GM03348 (cell line): ENCODE measurements at places on chromosomes 12 and 14.

DNA sequence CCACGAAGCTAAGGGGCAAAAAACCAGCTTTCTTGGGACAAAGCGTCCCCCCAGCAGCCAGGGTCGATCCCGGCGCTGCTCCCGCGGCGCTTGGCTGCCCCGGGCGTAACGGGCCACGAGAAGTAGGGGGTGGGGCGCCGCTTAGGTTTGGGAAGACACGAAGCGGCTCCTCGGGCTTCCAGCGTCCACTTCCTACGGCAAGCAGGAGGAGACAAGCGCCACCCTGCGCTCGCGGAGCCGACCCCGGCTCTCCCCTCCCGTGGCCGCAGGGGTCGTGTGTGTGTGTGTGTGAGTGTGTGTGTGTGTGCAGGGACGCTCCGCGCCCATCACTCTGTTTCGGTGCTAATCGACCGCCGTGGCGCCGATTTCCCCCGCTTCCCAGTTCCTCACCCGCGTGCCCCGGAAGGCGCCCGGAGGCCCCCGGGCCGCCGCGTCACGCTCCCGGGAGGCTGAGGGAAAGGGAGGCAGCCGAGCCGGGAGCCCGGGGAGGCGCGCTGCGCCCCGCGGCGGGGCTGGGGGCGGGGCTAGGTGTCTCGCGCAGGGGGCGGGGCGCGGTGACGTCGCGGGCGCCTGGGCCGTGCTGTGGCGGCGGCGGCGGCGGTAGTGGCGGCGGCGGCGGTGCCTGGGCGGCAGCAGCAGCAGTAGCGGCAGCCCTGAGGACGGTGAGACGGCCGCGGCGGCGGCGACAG, at the start of gene ERC1:
ERC1 (plus strand) TSS at position 563 of the 689 bp plus-strand sequence. CDS start 36,681 bp downstream, outside the sequence.
- peak; percentile 98 for DNase-seq

- no peak for DNase-seq
Observed at GRCh38 chr14:93051600-93052546, 63.9 kb downstream of the ITPK1 start.

DNA sequence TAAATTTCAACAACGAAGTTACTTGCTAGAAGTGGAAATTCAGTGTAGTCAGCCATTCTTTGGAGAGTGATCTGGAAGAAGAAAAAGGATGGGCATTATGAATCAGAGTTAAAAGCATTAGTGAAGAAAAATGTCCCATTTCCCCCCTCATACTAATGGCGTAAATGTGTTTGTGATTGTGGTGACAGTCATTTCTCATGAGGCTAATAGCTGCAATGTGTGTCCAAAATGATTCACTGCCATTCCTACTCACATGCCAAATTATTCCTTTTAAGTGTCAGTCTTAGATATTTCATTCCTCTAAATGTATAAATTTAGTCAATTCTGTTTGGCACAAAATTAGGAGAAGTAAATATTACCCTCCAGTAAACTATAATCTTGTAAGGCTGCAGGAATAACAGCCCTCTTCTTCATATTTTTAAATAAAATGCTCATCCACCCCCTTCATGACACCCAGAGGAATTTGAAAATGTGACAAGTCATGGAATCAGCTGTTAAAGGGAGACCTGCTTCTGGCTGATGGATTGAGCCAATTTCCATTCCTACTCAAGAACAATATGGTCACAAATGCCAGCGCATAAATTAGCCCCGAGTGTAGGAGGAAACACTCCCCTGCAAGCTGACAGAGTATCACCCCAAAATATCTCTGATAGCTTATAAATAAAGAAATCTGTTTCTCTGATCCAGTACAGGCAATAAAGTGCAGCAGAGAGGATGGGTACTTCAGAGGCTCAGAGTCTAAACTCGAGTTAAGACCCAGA, 912.3 kb upstream of the SEL1L start:
- DNase-seq = no peak

GRCh38 chr14:76761960-76762410, 717 bp downstream of the VASH1 start:
- DNase-seq = no peak

DNA sequence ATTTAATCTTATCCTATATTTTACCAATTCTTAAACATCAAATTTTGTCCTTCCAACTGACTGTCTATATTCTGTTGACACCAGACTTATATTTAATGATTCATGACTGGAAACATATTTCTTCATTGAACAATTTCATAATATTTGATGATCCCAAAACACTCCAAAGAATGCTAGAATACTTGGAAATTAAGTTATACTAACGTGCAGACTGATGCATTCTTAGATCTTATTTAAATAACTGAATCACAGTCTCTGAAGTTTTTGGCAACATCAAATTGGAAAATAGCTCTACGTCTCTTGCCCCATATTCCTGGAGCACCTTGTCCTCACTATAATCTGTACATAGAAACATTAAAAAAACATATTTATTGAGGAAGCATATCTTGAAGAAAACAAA, 127.4 kb downstream of the HMGA2 start:
- DNase-seq = no peak

DNA sequence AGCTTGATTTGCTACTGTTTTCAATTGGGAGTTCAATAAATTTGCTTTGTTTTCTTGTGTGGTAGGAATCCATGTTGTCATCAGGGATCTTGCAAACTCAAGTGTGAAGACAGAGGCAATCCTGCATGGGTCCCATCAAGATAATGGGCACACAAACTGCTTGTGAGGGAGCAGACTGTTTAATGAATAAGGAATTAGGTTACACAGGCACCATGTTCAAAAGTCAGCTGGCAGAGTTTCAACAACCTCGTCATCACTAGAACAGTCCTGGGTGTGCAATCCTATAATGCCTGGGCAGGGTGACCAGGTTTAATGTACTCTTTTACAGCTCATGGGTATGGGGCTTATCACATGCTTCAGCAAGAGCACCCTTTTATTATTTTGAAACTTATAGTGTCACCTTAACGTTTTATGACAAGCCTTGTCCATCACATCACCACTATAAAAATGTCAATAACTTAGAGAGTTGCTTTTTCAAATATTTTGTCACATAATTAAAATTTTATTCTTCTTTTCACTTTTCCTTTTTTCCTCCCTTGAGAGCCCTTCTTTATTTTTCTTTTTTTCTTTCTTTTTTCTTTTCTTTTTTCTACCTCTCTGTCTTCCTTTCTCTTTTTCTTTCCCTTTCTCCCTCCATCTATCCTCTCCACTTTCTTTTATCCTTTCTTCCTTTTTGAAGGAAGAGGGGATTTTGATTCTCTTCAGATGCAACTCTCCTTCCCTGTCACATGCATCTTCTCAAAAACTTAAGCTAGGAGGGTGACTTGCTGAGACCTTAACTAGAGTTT, 252.2 kb upstream of the ATP2B1 start:
- DNase-seq = no peak

- DNase-seq = no peak
Observed at GRCh38 chr12:82665142-82665923, 21.4 kb upstream of the TMTC2 start.

DNA sequence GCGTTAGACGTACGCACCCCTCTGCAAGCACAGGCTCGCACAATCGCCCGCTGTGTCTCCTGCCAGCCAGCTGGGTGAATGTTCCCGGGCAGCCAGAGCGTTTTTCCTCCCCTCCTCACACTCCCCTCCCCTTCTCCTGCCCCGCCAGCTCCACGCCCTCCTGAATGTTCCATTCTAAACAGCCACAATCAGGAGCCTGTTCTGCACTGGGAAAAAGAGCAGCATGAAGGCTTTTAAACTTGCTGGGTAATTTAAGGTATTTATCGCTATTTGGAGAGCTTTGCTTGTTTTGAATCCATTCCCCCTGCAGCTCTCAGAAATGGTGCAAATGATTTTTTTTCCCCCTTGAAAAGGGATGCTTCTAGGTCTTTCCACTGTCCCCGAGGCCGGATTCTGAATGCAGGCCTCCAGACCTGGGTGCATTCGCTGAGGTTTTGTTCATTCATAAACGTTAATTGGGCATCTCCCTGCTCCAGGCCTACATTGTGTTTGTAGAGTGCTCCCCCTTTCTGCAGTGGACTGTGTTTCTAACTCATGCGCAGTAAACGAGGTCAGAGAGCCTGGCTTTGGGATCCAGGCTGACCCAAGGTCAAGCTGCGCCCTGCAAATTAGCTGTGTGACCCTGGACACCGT, 212.5 kb downstream of the CHST11 start:
- DNase-seq = no peak

DNA sequence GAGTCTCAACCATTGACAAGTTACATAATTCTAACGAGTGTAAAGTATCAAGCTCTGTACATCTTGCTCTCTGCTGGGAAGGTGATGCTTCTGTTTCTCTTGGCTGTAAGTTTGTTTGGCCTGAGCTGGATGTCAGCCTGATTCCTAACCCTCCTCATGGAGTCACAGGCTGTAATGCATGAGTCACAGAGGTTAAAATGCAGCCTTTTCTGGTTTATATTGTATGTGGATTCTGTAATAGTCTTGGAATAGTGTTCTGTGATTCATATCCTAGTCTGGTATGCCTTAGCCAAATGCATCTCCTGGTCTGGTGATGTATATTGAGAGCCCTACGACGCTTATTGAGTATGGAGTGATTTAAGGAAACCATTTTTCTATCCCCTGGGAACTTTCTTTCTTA, 104.5 kb upstream of the FRMD6 start:
- peak; percentile 80 for DNase-seq

DNA sequence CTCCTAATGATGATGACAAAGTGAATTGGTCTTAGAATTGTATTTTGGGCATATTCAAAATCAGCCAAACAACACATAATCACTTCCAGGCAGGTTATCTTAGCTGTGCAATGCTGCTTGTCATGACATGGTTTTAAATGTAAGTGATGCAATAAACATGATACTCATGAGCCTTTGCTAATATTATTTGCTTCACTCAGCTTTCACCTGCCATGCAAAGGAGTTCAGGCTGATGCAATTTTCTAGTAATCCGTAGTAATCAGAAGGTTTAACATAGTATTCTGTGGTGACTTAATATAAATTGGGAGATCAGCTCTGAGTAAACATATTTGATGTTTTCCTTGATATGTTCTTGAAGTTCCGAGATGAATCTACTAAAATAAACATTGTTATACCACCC, 29.1 kb downstream of the TMEM260 start:
- no peak for DNase-seq

DNA sequence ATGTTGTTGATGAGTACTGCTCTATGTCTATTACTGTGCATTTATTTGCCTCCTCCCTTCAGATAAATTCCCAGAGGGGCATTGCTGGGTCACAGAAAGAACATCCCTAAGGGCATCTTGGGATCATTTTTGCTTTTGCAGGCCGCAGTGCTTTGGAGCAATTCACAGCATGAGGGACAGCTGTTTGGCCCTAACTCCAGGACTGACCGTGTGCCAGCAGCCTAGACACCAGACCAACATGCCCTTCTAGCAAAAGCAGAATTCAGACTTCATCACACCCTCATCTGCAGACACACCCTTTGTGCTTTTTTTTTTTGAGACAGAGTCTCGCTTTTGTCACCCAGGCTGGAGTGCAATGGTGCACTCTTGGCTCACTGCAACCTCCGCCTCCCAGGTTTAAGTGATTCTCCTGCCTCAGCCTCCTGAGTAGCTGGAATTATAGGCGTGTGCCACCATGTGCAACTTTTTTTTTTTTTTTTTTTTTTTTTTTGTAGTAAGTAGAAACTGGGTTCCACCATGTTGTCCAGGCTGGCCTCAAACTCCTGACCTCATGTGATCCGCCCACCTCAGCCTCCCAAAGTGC, 31.0 kb downstream of the RNF34 start:
- DNase-seq = no peak

DNA sequence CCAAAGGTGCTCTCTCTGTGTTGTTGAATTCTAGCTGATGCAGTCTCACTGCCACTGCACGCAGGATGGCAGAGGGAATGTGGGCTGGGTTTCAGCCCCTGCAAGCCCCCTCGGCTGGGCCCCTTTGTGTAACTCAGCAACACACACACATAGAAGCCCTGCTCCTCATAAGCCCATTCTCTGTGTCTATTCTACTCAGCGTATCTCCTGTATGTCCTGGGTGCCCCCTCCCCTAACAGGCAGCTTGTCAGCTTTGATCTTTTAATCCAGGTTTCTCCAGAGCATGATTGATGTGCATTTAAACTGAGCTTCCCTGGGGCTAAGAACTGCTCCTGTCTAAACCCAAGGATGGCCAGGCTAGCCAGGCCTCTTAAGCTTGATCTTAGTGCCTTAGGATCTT, 43.0 kb downstream of the SRRM4 start:
- DNase-seq = no peak

- DNase-seq = no peak
Observed at GRCh38 chr12:132171293-132171967, 27.2 kb downstream of the NOC4L start.

DNA sequence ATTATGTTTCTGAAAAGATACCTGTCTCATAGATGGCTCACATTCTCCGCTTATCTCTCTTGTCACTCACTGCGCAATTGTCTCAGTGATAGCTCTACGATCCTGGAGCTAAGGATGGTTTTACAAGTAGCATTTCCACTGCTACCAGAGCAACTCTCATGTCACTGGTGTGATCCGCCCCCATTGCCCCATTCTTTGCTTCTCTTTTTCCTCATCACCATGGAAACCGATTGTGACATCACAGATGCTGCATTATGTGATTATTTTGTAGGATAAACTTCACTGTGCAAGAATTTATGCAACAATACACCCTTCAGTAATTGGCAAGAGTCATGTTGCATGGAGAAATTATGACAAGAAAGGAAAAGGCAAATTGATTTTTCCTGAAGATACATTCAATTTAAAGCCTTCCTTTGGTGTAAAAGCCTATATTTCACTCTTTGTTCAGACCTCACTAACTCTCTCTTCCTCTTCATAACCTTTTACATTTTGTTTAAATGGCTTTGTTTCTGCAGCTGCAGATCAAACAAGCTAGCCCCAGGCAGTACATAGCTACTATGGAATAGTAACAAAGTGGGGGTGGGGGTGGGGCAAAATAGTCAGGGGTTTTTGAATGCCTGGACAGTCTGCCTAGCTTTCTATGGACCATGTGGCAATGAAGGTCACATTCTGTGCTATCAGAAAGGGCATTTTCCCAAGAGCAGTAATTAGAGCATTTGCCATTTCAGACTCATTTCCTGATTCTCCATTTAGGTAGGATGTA, 539.8 kb downstream of the NRXN3 start:
- no peak for DNase-seq

GRCh38 chr12:7899755-7900154, 27.0 kb upstream of the SLC2A14 start:
- DNase-seq = peak; percentile 58

- DNase-seq = peak; percentile 63
Observed at GRCh38 chr12:28023156-28023887, 50.8 kb upstream of the PTHLH start.

DNA sequence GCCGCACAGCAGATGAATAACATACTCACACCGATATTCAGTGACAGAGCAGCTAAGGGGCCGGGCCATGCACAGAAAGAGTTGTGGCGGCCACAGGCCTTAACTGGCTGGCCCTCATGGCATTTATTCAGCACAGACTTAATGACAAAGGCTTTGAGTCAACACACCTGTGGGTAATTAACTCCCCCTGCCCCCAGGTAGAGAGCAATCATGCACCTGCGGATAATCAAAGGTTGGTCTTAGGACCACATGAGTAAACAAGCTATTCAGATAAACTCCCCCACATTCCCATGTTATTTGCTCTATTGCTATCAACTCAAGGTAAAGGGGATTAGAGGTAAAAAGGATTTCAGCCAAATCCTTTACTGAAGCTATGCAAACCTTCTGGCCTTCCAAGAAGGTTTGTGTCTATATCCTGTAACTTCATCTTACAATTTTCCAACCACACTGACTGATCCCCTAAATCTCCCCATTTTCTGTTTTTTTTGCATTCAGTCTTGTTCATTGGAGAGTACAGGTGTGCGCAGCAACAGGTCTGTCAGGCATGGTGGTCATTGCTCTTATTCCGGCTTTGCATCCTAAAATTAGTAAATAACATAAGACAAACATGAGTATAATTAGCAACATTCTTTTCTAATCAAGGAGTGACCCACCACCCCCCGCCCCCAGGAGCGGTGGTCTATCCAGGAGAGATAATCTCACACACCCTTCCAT, 16.9 kb upstream of the BLTP3B start:
- no peak for DNase-seq

GRCh38 chr14:66619952-66620351, 112.0 kb downstream of the GPHN start:
- no peak for DNase-seq
